ENCODE measurements at places on chromosomes 4 and X.

- DNase-seq, result no peak
Observed at GRCh38 chr4:54365691-54366090, 136.6 kb downstream of the PDGFRA start.

DNA sequence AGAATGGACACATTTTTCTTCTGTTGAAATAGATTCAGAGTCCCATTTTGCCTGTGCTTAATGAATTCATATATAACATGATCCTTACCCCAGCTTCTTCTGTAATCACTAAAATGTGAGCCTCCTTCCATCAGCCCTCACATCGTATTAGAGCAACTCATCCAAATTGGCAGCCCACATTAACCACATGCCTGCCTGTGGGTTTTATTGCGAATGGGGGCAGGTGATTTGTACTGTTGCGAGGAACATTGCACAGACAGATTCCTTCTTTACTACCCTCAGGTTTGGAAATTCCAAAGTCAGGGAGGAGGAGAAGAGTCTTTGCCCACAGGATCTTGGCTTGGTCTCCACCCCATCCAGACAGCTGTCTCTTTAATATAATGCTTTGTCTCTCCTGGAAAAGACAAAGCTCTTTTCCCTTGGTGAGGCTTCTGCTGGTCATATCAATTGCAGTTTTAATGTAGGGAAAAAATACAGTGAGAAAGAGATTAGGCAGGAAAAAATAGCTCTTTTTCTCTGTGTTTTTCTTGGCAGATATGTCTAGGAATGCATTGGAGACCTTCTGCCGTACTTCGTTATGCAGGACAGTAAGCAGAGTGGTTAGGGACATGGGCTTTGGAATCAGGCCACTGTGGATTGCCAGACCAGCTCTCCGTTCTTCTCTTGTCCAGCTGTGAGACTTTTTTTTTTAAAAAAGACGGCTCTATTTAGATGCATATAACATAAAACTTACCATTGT lies 371.2 kb downstream of the AFF2 start:
- DNase-seq, result no peak

GRCh38 chr4:168585168-168586091 lies 88.6 kb downstream of the PALLD start:
- no peak for DNase-seq

DNA sequence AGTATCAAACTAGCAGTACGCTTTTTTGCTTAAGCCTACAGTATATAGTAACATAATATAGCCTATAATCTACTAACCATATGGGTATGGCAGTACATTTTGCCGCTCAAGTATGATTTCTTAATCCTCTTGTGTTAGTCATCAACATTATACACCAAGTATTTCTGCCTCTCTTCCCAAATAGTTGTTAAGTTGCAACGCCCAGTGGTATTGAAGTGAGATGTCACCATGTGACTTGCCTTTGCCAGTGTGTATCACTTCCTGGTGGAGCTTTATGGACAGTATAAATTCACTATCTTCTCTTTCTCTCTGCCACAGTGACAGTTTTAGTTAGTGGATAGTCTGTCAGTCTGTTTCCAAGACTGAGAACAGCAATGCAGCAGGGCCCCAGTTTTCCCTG lies 535.5 kb downstream of the PDHA2 start:
- no peak for DNase-seq

DNA sequence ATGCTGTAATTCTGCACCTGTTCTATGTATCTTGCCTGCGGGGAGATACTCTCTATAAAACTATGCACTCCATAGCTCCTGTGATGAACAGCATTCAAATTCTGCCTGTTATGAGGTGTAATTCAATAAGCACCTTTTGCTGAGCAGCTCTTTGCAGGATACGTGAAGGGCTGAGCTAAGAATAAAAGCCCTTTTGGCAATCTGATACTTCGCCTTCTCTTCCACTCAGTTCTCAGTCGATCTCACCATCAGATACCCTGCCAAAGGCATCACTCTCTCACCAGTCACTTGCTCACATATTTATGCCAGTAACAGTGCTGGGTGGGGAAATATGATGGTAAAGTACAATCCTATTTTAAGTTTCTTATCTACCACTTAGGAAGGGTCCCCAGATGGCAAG lies 67.2 kb downstream of the RPS3A start:
- no peak for DNase-seq

DNA sequence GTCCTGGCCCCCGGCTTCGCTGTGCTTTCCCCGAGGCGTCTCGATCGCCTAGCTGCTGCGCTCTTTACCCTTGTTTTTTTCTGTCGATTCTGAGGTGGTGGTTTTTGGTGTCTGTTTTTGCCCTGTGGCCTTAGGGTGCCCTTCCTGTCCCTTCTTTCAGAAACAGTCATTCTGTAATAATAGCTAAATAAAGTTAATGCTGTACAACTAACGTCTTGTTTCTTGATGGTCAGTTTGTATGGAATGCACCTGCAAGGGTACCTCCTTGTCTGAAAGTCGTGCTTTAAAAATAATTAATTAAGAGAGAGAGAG lies 686 bp downstream of the FIP1L1 start:
- DNase-seq, result no peak

DNA sequence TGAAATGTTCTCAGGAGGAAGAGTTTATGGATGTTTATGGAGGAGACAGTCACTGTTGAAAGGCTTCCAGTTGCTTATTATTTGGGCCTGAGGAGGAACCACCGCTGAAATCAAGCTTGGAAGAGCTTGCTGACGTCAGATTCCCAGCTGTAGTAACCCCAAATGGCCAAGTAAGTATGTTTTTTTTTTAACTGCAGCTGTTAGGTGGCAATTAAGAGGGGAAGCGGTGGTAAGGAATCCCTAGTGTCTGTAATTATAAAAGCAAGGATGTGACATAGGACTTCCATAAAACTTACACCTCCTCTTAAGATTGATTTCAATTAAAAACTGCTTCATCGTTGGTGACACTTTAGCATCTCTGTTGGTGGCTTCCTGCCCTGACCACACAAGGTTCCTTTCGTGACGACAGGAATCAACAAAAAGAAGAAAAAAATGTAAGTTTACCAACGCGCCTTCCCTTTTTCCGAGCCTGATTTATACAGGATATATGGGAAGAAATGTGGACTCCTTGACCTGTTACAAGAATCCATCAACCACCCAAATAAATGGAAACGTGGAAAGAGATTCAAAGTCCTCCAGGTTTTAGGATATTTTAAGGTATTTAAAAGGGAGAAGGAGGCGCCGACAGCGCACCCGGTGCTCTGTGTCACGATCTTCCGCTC lies 884 bp downstream of the RELL1 start:
- peak; percentile 53 for DNase-seq

GRCh38 chr4:174631901-174632758 lies 109.8 kb upstream of the HPGD start:
- no peak for DNase-seq

All from central memory CD8-positive, alpha-beta T cell (primary cell).